ENCODE measurements at places on chromosomes 13 and 19.
A peak's percentile ranks its signal among the peaks of the same experiment; 100 is the strongest.

DNA sequence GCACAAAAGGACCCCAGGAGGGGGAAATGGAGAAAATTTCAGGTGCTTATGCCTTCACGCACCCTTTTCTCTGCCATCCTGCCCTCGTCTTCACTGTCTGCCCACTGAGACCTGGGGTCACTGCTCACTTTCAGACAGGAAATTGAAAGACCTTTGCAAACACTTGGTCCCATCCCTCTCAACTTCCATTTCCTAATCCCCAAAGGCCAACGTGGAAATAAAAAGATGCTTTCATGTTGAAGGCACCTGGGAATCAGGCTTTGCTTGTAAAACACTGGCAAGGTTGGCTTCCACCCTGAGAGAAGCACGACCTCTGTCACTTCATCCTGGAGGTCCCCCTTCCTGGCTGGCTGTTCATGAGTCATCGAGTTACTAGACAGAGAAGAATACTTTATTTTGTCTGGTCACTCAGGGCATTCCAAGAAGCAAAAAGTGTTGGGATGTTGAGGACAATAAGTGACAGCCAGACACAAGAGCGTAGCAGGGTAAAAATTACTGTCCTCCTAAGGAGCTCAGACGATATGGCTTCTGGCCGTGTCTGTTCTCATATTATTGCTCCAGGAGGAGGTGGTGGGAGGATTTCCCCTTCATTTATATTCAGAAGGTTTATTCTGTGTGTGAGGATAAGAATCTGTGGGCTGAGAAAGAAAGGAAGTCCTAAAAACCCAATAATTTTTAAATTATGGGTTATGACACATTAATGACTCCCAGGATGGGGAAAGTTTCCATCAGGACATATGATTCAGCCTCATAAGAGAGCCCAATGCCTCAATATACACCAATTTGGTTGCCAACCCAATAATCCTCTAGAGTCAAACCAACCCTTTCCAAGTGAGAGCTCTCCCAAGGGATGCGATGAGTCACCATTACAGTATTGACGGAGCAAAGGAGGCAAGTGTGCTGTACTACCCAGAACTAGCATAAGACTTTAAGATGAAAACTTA lies 409.0 kb downstream of the COG6 start:
- DNase-seq = peak; percentile 96

DNA sequence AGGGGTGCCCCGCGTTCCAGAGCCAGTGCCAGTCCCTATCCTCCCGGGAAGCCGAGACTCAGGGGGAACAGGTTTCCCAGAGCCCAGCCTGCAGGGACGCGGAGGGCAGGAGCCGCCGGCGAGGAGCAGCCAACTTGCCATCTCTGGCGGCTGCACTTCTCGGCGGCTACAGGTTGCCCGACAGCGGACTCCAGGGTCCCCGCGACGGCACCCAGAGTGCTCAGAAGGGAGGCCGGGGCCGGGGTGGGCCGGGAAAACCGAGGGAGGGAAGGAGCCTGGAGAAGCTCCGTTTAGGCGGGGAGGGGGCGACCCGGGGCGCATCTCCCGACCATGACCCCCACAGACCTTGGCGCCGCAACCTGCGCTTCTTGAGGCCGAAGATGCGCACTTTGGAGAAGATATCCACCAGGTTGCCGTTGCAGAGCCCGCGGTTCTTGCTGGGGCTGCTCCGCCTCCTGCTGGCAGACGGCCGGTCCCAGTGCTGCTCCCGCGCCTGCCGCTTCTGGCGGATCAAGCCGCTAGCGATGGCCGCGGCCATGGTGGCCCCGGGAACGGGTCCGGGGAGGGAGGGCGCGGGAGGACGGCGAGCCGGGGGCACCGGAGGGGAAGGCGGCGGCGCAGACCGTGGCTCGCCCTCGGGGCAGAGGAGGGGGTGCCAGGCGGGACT lies 463.8 kb downstream of the ITGBL1 start:
- no peak for DNase-seq

GRCh38 chr19:48230555-48231129 lies 25.1 kb downstream of the CARD8 start:
- DNase-seq = no peak

DNA sequence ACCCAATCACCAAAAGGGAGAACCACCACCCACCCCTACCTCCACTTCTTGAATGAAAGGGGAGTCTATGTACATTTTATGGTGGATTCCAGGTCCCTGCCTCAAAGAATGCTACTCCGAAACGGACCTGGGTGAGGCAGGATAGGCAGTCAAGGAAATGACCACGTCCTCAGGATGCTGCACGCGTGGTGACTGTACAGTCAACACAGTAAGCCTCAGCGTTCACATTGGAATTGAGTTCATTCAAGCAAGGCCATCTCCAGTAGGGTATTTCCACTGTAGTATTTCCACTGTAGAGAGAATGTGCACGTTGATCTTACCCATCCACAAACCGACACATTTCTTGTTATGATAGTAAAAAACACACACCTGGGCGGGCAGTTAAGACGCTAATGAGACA lies 16.9 kb downstream of the ZSCAN5C start:
- no peak for DNase-seq

DNA sequence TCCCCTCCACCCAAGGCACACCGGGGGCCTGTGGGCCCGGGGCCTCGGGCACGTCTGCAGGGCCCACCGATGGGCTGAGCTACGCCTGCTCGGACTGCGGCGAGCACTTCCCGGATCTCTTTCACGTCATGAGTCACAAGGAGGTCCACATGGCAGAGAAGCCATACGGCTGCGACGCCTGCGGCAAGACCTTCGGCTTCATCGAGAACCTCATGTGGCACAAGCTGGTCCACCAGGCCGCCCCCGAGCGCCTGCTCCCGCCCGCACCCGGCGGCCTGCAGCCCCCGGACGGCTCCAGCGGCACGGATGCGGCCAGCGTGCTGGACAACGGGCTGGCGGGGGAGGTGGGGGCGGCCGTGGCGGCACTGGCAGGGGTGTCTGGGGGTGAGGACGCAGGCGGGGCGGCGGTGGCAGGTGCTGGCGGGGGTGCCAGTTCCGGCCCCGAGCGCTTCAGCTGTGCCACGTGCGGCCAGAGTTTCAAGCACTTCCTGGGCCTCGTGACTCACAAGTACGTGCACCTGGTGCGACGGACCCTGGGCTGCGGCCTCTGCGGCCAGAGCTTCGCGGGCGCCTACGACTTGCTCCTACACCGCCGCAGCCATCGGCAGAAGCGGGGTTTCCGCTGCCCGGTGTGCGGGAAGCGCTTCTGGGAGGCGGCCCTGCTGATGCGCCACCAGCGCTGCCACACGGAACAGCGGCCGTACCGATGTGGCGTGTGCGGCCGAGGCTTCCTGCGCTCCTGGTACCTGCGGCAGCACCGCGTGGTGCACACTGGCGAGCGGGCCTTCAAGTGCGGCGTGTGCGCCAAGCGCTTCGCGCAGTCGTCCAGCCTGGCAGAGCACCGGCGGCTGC lies 8.6 kb downstream of the ZNF784 start:
- DNase-seq = no peak

- DNase-seq = no peak
Measured at GRCh38 chr13:48602296-48603016, 51.3 kb upstream of the CYSLTR2 start.

DNA sequence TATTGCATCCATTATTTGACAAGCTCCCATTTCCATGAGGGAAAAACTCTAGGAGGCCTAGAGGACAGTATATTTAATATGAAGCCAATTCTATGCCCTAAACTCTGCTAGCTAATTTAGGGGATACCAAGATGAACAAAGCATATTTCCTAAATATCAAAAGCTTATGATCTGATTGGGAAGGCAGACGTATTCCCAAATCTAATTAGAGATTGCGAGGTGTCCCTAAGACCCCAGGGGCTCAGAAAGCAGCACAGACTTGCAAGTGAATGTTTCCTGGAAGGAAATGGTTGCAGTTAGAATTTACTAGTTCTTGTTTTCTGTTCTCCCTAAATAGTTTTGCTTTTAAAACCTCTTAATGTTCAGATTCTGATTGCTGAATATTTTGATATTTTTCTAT lies 30.7 kb downstream of the NDFIP2 start:
- DNase-seq = no peak

DNA sequence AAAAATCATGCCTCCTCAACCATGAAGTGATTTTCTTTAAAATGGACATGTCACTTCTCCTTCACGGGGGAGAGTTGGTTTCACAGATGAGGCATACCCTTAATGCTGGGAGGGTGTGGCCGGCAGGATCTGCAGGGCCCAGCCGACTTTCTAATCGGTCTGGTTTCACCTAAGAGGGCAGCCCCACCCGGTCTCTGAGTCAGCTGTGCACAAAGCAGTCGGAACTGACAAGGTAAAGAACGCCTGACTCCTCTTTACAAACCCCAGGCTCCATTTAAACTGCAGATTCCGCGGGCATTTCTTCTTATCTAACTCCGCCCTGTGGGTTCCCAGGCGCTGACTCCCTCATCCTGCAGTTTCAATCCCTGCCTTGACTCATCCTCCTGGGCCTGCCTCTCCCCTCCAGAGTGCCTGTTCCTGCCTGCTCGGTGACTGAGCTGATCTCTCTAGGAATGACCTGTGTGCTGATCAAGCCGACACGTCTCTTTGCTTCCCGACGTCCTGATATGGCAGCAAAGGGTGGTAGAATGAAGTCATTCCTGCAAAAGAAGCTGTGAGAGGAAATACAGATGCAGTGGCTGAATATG lies 63.4 kb downstream of the EFNB2 start:
- peak; percentile 65 for DNase-seq

GRCh38 chr13:25887962-25888655 lies 163.7 kb downstream of the SHISA2 start:
- no peak for DNase-seq

DNA sequence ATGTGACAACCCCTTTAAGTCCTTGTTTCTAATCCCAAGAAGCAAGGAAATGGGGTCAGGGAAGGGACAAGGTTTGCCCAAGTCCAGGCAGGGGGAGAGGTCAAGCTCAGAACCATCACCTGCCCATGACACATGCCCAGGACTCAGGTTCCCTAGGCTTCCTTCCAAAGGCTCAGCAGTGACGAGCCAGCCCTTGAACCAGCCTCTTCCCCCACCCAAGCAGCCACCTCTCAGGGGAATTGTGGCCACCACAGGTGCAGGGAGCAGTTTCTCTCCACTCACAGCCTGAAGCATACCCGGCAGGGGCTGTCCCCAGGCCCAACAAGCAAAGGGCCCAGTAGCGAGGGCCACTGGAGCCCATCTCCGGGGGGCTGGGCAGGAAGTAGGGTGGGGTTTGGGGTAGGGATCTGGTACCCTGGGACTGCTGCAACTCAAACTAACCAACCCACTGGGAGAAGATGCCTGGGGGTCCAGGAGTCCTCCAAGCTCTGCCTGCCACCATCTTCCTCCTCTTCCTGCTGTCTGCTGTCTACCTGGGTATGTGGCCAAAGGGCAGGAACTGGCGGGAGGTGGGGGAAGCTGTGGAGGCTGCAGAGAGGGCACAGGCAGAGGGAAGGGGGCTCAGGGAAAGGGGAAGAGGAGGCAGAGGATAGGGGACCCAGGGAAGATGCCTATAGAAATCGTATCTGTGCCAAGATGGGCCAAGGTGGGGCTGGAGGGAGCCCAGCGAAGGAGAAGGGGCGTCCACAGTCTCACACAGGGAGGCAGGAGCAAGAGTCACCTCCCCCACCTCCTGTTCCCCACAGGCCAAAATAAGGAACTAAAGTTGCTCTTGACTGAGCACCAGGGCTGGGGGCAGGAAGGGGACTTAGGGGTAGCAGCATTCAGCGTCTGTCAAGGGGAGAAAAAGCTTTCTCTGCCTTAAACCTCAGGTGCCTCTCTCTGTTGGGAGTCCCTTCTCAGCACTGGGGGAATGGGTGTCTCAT lies at the start of gene CD79A:
Gene CD79A (plus strand): TSS at position 433 of the 986 bp plus-strand sequence. CDS start 26 bp downstream, at position 459.
- DNase-seq = no peak

DNA sequence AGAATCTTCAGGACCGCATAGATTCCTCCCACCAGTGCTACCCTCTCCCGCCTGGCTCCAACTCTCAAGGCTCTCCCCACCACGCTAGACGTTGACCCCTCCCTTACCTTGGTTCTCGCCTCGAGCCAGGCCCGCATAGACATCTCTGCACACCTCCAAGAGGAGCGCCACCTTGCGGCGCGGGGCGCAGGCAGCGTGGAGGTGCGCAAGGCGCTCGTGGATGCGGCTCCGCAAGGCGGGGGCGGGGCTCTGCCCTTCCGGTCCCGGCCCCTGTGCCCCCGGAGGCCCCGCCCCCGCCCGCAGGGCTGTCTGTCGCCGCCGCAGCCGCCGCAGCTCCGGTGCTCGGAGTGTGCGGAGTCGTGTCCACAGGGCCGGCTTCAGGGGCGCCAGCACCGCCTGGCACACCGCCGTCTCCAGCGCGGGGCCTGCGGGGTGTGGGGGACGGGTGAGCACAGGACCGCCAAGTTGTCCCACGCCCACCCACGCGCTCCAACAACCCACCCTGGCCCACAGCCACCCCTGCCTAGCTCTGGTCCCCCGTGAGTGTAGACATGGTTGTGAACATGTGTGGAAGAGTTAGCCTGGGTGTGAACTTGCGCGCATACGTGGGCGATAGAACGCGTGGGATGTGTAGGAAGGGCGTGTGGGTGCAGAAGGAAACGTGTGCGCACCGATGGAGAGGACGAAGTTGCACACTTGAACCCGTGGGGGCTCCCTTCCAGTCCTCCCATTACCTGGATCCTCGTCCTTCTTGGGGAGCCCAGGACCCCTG lies 8.1 kb downstream of the RINL start:
- peak; percentile 31 for DNase-seq

GRCh38 chr19:30663611-30664174 lies 291.5 kb downstream of the ZNF536 start:
- no peak for DNase-seq

- peak; percentile 27 for DNase-seq
Measured at GRCh38 chr13:48595431-48596429, 58.0 kb upstream of the CYSLTR2 start.

GRCh38 chr19:6062961-6063575 lies 47.2 kb downstream of the RFX2 start:
- DNase-seq = no peak

GRCh38 chr13:85632526-85633195 lies 166.6 kb downstream of the SLITRK6 start:
- DNase-seq = no peak

- no peak for DNase-seq
Measured at GRCh38 chr13:51905787-51906186, 44.0 kb downstream of the CCDC70 start.

GRCh38 chr19:5893907-5894703 lies 9.5 kb downstream of the NDUFA11 start:
- DNase-seq = no peak

GRCh38 chr19:45370410-45371204 lies at the start of gene ERCC2:
Gene ERCC2 (minus strand): TSS chr19:45370573. CDS start chr19:45370540, 33 bp downstream.
- peak; percentile 99 for DNase-seq

- DNase-seq = no peak
Measured at GRCh38 chr19:29378126-29378525, 147.7 kb upstream of the VSTM2B start.

DNA sequence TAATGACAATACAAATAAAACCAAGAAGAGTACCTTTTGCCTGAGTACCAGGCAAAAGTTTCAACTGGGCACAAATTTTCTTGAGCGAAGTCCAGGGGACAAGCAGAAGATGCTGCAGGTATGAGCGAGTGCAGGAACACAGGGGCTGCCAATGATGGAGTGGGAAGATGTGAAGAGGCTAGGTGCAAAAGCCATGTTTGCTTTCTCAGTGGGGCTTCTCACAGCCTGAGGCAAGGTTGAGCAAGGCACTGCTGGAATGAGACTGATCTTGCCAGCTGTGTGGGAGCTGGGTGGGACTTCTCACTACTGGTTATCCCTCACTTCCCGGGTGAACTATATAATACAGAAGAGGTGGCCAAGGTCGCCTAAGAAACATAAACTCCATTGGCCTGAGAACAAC lies 1200.7 kb downstream of the SLITRK1 start:
- DNase-seq = no peak

- no peak for DNase-seq
Measured at GRCh38 chr13:39779337-39780265, 124.1 kb downstream of the COG6 start.

GRCh38 chr19:46954502-46954992 lies 65.1 kb upstream of the NPAS1 start:
- DNase-seq = no peak

All from GM04504 (cell line).